NCI-H2171 (cell line): ENCODE measurements at places on chromosomes 4 and X.

- DNase-seq = no peak
These were observed 1.8 kb upstream of the ZCCHC4 start for GRCh38 chr4:25310803-25311166.

DNA sequence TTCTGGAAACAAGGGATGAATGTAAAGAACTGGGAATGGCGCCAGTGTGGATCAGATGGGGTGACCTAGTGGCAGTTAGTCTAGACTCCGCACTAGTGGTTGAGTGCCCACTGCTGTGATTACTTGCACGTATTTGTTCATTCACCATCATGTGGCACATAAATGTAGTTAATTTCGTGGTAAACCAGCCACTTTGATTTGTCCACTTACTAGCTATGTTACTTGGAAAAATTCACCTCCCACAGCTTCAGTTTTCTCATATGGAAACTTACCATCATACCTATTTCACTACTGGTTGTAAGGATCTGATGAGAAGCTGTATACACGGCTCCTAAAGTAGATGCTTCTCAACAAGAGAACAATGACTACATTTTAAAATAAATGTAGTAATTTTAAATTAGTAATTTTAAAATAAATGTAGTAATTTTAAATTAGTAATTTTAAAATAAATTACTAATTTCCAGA lies 394 bp upstream of the DYNLT3 start:
- no peak for DNase-seq

- DNase-seq = no peak
These were observed 2.1 kb downstream of the PITX2 start for GRCh38 chr4:110620691-110621327.

GRCh38 chr4:26171941-26172340 lies 148.9 kb upstream of the RBPJ start:
- DNase-seq = peak; percentile 18

DNA sequence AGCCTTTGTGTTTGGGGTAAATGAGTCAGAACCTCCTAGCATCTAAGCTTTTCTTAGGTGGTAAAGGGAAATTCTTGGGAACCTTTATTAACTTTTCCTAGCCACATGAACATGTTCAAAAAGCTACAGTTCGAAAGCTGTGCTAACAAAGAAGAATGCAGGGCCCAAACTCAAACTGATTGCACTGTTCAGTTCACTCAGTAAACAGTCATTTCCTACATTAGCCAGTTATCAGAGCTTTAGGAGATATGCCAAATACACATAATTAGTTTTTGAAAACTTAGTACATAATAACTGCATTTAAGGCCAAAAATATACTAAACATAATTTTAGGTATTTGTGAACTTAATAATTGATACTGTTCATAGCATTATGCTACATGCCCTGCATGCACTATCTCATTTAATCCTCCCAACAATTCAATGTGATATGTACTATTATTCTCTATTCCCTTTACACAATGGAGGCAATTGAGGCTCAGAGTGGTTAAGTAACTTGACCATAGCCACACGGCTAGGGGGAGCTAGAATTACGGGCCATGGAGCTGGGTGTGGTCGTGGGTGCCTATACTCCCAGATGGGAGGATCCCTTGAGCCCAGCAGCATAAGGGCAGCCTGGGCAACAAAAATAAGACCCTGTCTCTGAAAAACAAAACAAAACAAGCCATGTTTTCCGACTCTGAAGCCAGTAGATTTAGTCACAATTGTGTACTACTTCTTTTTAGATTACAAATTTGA lies 43.9 kb upstream of the PDGFRA start:
- no peak for DNase-seq
